ENCODE measurements at places on chromosomes 6 and 20.

DNA sequence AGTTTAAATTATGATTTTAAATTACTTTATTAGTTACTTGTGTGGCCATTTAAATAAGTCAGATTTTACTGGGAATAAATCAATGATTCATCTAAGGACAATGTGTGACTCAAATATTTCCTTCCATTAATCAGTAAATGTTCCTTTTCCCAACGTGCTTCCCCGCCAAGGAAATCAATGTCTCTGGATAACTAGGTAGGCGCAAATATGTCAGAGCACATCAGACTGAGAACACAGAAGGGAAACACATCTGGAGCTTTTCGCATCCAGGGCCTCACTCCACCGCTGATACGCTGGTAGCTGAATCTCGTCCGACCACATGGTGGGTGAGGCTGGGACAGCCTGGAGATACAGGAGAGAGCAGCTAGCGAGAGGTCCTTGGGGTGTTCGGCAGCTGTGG lies 56.4 kb upstream of the RPS6KA2 start:
- DNase-seq, result no peak

DNA sequence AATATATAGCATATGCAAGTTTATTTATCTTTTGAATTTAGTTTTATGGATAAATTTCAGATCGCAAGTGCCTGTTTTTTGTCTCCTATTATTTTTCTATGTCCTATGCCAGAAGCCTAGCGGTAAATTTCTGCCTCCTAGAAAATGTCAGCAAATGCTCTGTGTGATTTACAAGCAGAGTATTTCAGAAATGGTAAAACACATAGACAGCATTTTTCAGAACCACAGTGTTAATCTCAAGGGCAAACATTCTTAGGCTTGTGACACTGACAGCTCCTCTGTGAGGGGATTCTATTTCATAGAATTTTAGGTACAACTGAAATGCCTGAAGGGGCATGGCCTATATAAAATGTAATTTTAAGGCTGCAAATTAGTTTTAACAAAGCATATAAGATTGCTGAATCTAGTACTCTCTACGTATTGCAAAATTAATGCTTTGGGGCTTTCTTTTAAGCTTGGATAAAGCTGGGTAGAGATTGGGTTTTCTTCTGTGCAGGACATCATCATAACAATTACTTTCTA lies 89.9 kb upstream of the PTCHD4 start:
- DNase-seq, result no peak

GRCh38 chr6:16108921-16109658 lies 19.8 kb upstream of the MYLIP start:
- no peak for DNase-seq

DNA sequence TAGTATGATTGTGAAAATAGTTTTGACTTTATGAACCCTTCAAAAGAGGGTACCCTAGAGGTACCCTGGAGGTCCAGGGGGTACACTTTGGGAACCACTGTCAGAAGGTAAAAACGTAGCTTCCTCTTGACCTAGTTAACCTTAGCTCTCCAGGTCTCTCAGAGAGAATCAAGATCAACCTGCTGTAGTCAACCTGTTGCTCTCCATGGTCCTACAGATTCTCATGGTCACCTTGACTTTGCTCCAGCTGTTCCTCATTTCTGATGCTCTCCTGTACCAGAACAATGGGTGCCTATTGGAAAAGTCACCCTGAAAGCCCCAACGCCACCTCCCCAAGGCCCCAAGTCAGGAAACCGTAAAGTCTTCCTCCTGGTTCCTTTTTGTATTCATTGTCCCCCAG lies 294.4 kb upstream of the CDH4 start:
- no peak for DNase-seq

GRCh38 chr6:905556-905955 lies 212.6 kb upstream of the EXOC2 start:
- no peak for DNase-seq

GRCh38 chr20:34112600-34113101 lies 608 bp upstream of the EIF2S2 start:
- peak; percentile 18 for DNase-seq

DNA sequence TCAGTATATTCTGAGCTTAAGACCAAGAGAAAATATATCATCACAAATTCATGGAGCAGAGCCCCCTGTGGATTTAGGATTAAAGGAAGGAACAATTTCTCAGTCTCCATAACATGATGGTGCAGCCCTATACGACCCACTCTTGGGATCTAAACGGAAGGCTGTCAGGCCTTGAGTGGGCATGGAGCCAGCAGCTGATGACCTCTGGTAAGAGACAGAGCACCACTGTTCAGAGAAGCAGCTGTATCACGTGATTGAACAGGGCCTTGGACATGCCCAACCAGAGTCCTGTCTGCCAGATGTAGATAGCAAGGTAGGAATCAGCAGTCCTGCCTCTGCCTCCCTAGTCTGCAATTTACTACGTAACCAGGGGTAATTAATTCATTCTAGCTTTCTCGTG lies 259.4 kb upstream of the POU3F2 start:
- DNase-seq, result no peak

GRCh38 chr6:139336488-139336887 lies 38.0 kb downstream of the CITED2 start:
- DNase-seq, result no peak

DNA sequence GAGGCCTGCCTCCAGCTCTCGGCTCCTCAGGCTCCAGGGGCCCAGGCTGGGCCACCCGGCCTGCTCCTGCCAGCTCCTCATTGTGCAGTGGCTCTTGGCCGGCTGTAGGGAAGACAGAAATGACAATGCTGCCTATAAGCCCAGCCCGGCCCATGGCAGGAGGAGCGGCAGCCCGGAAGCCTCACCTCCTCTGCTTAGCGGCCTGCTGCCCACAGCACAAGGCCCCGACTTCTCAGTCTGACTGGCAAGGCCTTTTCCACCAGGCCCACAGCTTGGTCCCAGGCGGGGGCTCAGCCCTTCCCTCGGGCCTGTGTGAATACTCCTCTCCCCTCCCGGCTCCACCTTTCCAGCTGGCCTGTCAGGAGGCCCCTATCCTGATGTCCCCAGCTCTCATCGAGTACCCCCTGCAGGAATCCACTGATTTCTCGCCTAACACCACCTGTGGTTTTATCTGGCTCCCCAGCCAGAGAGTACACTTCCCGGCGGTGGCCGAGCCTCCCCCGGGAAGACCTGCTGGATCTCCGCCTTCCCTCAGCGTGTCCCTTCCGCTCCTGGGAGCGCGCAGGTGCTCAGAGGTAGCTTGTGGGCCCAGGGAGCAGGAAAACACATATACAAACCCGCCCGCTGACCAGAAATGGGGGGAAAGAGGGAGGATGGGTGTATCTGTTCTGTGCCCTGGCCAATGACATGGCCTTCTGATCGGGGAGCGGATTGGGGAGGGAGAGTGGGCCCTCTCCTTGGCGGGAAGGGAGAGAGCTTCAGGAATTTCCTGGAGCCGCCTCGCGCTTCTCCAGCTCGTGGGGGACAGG lies 963 bp downstream of the DDRGK1 start:
- DNase-seq, result peak; percentile 28

- peak; percentile 32 for DNase-seq
Observed at GRCh38 chr6:143176090-143177021, 115.7 kb downstream of the AIG1 start.

- DNase-seq, result peak; percentile 56
Observed at GRCh38 chr20:45406260-45407066, 1.6 kb upstream of the DBNDD2 start.

- DNase-seq, result no peak
Observed at GRCh38 chr6:98380589-98380988, 453.8 kb upstream of the POU3F2 start.

DNA sequence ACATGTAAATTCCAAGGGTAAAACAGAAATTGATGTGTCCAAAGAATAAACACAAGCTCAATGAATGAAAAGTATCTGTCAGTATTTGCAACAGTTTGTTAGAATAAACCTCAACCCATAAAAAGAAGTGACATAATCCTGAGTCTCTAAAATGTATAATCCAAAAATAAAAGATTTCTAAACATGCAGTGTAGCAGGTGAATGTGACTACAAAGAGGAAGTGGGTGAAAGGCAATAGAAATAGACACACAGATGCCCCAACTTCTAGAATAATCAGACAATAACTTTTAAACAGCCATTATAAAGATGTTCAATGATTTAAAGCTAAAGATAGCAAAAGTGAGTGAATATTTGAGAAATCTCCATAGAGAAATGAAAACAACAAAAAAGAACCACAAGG lies 1009.2 kb upstream of the GJE1 start:
- DNase-seq, result no peak

DNA sequence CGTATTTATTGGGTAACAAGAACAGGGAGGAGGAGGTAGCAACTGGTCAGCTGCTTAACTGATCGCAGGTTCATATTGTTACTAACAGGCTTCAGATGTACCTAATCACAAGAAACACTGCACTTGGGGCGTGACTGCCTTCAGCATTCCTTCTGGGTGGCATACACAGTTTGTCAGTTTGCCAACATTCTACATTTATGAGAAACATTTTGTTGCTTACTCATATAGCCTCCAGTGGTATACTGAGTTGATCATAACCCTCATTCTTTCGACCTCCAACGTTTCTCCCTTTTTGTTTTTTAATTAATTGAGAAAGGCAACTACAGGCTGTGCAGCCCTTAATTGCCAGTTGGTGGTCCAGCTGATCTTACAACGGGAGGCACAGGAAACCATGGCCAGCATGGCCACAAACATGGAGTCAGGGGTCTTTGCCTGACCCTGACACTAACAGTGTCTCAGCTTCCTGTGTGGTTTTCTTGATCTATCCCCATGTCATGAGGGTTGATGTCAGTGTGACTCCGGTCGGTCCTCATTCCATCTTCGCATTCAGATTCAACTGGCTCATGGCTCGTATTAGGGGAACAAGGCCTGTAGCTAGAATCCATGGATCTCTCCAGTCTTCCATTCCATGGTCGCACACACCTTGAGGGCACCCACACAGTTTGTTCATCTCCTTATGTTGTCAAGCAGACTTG lies 9.4 kb downstream of the EPB41L2 start:
- DNase-seq, result no peak

DNA sequence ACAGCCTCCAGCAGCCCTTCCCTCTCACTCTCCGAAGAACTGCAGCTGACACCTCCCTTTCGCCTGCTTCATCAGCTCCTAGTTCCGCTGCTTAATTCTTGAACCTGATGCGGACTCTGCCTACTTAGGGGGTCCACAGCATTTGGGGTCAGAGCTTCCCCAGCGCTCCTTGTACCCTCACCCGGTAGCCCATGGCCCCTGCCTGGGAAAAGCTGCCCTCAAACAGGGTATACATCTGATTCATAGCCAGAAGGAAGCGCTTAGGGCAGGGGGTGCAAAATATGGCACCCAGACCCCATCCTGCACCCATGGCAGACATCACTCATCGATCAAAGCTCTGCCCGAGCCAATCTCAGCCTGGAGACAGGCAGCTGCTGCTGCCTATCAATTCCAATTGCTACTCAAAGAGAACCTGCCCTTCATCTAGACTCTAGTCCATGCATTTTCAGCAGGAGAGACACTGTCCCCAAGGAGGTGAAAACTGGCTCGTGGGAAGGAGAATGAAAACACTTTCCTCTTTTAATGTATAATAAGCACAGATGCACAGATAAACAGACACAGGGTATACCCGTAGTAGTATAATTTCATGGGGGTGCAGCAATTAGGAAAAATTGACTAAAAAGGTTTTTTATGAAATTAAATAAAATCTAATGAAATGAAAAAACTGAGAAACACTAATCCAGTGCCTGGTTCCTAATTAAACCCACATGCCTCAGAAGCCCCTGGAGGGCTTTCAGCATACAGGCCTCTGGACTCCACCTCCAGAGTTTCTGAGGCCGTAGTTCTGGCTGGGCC lies 194.8 kb downstream of the PREX1 start:
- no peak for DNase-seq

- no peak for DNase-seq
Observed at GRCh38 chr6:32637883-32638282, 677 bp downstream of the HLA-DQA1 start.

DNA sequence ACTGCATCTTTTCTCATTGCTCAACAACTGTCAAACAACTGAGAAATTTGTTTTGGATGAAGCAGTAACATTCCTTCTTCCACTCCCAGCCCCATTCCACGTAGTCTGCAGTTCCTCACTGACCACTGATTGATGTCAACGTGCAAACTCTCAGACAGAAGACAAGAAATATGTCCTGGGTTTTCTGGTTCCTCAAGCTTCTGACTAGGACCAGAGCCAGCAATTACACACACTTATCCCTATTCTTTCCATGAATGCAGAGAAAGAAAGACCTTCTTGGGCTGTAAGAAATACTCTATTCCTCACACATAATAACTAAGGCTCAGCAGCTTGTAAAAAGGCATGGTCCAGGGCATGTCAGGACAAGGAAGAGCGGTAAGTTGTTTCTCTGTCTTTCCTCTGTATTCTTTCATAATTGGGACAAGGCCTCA lies 790.1 kb upstream of the SLC35B3 start:
- no peak for DNase-seq

DNA sequence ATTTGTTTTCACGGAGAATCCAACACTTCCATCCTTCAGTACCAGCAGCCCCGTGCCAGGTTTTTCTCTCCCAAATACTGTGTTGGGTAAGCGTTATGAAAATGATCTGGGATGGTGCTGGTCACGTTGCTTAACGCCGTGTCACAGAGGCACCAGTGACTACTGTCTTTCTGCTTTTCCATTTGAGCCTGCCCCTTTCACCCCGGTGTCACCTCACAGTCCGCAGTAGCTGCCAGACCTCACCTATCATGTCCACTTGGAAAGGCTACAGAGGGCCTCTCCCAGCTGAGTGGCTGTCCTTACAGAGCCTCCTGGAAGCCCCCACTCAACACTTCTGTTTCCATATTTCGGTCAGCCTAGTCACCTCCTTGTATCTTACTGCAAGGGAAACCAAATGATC lies 176.5 kb upstream of the ARID1B start:
- no peak for DNase-seq

- DNase-seq, result no peak
Observed at GRCh38 chr6:89887452-89888137, 6.7 kb upstream of the GJA10 start.

Data from glutamatergic neuron (in vitro differentiated cells).